ENCODE measurements at places on chromosomes 5 and 9.

- DNase-seq: peak; percentile 58
Observed at GRCh38 chr5:45038366-45038987, 229.7 kb downstream of the MRPS30 start.

DNA sequence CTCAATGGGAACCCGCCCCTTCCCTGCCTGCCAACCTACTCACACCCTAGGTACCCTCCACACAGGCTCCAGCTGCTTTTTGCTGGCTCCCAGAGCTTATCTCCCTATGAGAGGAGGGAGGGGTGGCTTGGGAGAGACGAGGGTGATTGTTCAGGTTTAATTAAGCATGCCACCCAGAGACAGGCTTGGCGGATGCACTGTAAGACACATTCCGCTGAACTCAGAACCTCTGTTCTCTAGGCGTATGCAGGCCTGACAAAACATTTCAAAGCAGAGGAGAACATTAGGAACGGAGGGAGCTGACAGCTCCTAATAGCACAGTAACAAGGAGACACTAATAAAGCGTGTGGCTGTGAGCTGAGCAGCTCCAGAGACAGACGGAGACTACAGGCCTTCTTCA, 80.1 kb downstream of the TRIM32 start:
- DNase-seq: peak; percentile 90

DNA sequence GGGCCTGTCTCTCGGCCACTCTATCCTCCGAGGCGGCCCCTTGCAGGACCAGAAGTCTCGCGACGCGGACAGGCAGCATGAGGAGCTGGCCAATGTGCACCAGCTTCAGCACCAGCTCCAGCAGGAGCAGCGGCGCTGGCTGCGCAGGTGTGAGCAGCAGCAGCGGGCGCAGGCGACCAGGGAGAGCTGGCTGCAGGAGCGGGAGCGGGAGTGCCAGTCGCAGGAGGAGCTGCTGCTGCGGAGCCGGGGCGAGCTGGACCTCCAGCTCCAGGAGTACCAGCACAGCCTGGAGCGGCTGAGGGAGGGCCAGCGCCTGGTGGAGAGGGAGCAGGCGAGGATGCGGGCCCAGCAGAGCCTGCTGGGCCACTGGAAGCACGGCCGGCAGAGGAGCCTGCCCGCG, 283.5 kb downstream of the ARHGEF28 start:
- no peak for DNase-seq

DNA sequence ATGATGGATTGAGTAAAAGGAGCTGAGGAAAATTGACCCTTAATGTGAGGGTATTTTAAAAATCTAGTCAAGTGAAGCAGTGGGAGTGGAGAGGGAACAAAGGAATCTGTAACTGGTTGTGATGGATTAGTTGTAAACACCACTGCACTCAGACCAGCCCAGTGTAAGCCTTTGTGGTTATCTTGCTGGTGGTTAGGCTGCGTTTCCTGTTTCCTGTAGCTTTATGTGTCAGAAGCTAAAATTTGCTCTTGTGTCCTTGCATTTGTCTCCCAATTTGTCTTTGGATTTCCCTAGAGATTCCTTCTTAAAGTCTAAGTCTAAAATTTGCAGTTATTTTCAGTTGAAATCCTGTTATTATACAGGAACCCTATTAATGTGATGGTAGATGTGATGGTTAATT, 6.3 kb downstream of the IFNA21 start:
- DNase-seq: peak; percentile 27

DNA sequence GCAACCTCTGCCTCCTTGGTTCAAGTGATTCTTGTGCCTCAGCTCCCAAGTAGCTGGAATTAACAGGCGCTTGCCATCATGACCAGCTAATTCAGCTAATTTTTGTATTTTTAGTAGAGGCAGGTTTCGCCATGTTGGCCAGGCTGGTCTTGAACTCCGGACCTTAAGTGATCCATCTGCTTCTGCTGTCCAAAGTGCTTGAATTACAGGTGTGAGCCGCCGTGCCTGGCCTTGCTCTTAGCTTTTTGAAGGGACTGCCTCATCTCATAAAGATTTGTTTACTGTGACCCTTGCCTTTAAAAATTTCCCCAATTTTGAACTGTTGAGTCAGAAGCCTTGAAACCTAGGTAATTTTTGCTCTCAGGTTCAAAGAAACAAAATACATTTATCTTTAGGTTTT, 17.3 kb downstream of the GPBP1 start:
- no peak for DNase-seq

DNA sequence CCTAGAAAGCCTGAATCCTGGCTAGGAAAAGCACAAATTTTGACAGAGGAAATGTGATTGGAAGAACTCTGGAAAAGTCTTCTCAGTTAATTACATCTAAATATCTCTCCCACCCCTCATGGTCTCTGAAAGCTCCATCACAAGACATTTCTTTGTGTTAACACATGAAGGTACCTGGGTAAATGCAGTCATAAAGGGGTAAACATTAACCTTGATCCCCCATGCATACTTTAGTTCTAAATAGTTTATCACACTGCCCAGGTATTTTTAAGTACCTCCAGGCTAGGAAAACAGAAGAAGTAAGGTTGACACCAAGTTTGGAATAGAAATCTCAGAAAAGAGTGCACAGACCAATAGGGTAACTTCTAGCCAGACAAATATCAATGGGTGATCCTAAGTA, 334.5 kb downstream of the PIK3R1 start:
- DNase-seq: no peak

DNA sequence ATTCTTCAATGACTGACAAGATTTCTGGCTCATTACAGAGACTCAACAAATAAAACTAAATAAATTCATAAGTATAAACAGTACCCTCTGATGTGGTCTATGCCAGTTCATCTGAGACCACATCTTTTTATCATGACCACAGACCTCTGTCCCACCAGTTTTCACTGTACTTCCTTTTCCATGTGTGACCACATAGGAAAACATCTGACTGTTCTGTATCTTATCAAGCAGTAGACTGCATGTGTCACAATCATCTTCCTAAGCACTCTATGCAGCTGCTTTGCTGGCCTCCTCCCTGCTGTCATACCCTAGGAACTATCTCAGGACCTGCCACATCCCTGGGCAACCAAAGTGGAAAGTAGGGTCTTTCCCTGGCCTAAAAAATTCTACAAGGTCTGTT, 205.0 kb upstream of the ZNF462 start:
- DNase-seq: no peak

- no peak for DNase-seq
Observed at GRCh38 chr5:157952374-157952685, 93.4 kb upstream of the CLINT1 start.

All from neural progenitor cell (in vitro differentiated cells).